Stimulated activated CD4-positive, alpha-beta T cell treated with anti-CD3 and anti-CD28 coated beads, Interleukin-15, amount 100 ng/mL, for 48 hours (primary cell): ENCODE measurements at places on chromosomes 11 and 22.

DNA sequence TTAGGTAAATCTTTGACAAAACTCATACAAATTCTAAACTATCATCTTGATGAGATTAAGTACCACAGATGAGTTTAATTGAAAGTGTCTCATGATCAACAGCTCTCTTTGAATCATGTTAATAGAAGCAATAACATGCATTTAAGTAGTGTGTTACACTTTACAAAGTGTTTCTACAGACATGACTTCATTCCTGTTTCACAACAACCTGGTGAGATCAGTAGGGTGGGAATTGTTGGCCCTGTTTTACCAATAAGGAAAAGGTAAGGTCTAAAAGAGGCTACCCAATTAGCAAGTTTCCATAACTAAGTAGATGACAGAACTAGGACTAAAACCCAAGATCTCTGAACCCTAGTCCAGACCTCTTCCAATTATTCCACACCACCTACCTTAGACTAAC lies 12.7 kb upstream of the PRSS23 start:
- DNase-seq = no peak

DNA sequence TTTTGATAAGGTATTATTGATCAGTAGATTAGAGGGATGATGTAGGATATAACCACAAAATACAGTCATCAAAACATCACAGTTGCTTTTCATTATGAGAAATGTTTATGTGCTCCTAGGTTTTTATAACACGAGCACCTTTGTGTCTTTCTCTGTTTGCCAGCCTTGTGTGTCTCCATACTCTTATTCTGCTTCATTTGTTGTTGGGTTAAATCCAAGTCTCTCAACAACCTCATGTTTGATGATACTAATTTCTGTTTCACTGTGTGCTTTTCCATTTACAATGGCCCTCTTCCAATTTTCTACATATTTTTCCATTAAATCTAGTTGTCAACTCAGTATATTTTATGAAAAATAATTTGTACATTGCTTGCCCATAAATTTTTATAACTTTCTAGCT lies 107.7 kb upstream of the POU2AF2 start:
- DNase-seq = no peak

DNA sequence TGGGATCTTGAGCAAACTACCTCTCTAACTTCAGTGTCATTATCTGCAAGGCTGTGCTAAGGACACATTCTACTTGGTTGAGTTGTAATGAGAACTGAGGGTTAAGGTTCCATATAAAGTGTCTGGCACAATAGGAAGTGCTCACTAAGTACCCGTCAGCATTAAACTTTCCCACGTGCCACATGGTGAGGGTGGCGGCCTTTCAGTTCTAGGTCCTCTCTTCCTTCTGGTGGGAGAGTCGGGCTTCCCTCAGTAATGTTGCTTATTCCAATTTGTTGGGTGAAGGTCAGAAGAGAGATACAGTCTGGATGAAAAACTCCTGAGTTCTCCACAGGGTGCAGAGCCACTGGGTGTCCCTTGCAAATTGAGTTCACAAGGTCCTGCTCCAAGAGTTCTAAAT lies 4.6 kb upstream of the CD6 start:
- no peak for DNase-seq

DNA sequence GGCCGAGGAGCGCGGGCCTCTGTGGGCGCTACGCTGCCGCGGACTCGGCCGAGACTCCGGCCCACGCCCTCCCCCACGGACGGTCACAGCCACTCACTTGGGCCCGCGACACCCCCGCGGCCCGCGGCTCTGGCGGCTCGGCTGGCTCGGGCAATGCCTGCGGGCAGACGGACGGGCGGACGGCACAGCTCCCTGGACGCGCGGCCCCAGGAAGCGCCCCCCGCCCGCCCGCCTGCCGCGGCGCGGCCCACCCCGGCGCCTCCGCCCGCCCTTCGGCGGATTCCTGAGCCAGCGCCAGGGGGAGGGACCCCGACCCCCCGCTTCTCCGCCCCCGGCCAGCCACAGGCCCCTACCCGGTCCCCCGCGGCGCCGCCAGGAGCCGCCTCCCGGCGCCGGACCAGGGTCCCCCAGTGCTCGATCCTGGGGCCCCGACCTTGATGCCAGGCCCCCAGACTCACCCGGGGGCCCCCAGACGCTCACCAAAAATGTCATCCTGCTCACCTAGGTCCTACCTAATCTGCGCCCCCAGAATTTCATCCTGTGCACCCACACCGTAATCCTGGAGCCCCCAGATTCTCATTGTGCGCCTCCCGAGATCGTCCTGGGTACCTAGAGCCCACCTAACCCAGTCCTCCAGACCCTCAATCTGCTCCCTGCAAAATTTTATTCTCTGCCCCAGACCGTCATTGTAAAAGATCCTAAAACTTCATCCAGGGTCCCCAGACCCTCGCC lies at the start of gene EFEMP2:
Gene EFEMP2, minus strand, starts transcription at position 215 of the 732 bp plus-strand sequence. CDS start 446 bp downstream, outside the sequence.
- DNase-seq = no peak

DNA sequence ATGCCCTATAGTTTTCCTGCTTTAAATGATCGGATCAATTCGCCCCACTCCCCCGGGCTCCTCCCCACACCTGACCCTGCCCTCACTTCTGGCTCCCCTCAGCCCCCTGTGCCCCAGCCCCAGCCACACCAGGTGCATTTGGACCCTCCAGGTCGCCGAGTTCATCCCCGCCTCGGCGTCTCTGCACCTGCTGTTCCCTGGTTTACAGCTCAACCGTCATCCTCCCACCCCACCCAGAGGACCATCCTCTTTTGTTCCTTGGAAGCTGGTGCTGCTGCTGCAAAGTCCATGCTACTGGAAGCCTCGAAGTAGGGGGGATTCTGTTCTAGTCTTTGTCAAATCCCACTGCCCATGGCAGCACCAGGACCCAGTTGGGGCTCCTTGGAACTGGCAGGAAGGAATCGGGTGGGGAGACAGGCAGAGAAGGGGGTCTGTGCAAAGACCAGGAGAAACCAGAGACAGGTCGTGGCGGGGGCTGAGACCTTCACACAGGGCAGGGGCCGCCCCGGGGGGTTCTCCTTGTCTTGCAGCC lies 4.5 kb upstream of the MUC5B start:
- DNase-seq = no peak

DNA sequence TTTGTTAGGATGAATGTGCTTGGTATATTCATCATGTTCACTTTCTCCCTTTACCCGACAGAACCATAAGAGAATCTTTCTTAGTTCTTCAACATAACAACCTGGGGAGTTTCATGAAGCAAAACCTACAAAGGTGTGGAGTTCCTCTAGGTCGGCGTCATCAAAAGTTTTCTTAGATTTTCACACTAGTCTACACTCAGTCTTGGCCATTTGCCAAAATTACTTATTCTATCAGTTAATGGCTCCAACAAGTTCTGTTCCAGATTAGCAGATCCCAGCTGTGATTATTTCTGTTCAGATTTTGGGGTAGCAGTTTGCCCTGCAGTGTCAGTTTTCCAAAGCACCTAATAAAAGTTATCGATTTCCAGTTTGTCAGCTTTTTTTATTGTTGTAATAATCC lies 935.8 kb upstream of the RAG2 start:
- DNase-seq = no peak

- no peak for DNase-seq
Observed at GRCh38 chr22:49261616-49262015, 566.1 kb downstream of the BRD1 start.
